Mesenchymal stem cell (in vitro differentiated cells and primary cell): ENCODE measurements at places on chromosomes 11 and 22.

DNA sequence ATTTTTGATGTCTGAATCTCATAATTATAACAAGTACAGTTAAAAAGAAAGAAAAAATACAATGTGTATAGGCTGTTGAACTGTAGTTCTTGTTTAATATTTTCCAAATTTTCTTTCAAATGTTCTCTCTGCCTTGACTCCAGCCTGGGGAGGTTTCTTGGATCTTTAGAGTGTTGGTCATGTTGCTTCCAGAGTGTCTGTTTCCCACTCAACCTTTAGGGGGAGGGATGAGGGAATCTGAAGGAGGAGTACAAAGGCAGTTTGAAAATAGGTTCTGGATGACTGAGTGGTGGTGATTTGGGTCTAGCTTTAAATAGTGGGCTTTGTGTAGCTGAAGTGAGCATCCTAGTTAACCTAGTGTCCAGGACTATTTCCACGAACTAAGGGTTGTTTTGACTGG is 2.0 kb downstream of the CTNND1 start:
- DNase-seq, result peak; percentile 69

GRCh38 chr11:127474766-127475165 is 474.2 kb upstream of the KIRREL3 start:
- DNase-seq, result no peak

DNA sequence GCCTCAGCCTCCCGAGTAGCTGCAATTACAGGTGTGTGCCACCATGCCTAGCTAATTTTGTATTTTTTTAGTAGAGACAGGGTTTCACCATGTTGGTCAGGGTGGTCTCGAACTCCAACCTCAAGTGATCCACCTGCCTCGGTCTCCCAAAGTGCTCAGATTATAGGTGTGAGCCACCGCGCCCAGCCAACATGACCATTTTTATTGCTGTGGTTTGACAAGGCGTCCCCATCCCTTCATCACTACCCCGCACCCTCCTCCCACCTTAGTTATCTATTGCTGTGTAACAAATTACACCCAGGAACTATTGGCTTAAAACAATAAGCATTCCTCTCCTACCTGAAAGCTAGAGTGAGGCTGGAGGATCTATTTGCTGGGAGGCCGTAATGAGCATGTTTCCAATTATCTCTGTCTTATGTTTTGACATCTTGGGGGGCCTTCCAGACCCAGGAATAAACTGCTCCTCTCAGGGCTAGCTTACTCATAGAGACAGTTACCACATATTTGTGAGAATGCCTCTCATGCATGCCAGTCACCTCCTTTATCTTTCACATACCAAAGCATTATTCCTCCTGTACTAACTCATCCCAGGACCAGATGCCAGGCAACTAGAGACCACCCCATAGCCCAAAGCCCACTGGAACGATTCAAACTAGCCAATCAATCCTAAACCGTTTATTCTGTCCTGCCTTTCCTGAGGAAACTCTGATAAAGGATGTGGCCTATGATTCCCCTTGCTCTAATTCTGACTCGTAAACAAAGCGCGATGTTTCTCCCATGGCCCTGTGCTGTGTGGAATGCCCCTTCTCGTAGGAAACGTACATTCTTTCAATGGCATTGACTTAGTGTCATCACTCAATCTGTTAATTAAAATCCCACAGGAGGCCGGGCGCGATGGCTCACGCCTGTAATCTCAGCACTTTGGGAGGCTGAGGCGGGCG is 19.4 kb downstream of the SNU13 start:
- DNase-seq, result peak; percentile 85

DNA sequence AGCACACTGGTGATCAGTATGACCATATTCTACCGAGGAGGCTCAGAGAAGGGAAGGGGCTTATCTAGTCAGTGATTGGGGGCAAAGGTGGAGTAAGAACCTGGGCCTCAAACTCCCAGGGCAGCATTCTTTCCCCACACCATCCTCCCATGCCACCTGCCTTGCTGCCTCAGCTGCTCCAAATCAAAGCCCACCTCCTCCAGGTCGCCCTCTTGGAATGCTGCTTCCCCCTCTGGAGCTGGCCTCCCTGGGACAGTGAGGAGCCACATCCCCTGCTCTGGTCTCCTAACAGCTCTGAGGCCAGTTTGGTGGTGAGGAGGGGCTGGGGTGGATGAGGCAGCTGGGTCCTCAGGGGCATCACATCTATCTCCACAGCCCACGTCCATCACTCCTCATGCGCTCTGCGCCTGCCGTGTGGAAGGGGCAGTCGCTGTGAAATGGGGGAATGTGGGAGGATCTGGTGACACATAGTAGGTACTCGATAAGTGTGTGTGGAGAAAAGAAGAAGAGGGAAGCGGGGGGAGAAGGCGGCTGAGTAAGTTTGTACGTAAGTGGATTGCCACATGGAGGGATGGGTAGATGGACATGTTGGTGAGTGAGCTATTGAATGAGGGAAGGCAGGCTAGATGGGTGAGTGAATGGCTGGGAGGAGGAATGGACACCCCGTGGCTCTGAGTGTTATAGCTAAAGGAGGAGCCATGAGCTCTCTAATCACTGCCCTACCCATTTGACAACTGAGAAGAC is 16.1 kb upstream of the ARHGEF17 start:
- DNase-seq, result no peak

GRCh38 chr11:128517451-128518230 is 69.7 kb downstream of the ETS1 start:
- DNase-seq, result no peak

DNA sequence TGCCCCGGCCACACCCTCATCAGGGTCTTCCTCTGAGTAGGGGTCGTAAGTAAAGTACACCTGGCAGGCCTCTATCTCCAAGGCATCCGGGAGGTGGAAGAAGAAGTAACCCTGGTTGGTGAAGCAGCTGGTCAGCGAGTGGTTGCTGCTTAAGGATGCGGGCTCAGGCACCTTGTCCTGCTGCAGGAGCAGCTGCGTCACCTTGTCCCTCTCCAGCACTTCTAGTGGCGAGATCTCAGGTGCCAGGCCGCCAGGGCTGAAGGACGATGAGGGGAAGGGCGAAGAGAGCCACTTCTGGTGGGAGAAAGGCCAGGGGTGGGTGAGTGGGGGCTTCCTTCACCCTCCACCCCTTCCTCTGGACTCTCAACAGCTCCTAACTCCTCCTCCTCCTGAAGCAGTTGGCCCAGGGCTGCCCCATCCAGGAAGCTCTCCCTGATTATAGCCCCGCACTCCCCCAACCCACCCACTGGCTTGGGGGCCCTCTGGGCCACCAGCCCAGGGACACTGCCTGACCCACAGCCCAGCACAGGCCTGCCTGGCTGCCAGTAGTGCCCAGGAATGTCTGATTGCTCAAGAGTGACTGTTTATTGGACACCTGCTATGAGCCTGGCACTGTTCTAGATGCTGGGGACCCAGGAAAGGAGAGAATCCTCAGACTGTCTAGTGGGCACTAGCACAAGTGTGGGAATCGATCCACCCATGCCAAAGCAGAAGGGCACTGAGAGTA is 19.2 kb upstream of the TMPRSS6 start:
- no peak for DNase-seq

- no peak for DNase-seq
Observed at GRCh38 chr11:498297-499181, 8.5 kb downstream of the RNH1 start.

GRCh38 chr22:24178502-24179440 is 2.5 kb upstream of the SUSD2 start:
- DNase-seq, result no peak
